ENCODE measurements at places on chromosomes 3 and 15.

DNA sequence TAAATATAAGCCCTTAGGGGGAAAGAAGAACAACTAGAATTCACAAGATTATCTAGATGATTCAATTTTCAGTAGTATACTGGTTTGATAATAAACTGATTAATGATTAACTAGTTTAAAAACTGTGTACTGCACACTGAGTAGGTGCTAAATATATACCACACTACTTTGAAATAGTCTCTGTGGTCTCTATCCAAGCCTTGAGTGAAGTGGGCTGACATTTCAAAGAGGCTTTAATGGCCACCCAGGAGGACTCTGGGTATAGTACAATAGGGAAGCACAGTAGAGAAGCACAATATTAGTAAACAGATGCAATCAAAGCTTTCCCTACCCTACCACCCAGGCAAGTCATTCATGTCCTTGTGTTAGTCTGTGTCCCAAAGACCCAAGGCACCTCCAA is 46.7 kb downstream of the FILIP1L start:
- no peak for DNase-seq

- DNase-seq, result no peak
Observed at GRCh38 chr15:27166917-27167316, 195.9 kb downstream of the GABRG3 start.

GRCh38 chr3:12198301-12198700 is 39.6 kb upstream of the TIMP4 start:
- peak; percentile 36 for DNase-seq

DNA sequence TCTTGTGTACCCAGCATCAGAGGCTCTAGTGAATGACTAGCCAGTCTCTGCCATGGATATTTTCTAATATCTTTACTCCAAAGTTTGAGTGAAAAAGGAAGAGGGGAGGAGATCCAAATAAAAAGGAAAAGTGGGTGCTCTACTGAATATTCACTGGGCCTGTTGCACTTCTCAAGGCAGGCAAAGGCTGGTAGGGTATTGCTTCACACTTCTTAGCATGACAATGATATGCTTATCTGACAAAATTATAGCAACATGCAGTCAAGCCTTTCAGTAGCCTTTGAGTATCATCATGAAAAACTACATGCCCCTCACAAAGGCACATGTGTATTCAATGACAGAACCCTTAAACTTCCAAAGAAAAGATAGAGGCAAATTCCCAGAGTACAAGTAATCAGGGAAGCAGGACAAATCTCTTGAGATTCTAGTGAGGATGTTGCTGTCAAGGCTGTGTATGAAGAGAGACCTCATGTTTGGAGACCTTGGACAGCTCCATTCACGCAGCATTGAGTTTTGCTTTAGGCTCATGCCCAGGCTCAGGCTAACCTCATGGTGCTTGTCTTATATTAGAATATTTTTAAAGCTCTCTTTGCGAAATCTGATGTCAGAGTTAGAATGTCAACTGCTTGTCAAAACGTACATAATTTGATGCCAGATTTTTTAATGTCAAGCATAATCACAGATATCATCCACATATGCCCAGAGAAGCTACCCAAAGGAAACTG is 506.9 kb downstream of the OCA2 start:
- DNase-seq, result no peak

DNA sequence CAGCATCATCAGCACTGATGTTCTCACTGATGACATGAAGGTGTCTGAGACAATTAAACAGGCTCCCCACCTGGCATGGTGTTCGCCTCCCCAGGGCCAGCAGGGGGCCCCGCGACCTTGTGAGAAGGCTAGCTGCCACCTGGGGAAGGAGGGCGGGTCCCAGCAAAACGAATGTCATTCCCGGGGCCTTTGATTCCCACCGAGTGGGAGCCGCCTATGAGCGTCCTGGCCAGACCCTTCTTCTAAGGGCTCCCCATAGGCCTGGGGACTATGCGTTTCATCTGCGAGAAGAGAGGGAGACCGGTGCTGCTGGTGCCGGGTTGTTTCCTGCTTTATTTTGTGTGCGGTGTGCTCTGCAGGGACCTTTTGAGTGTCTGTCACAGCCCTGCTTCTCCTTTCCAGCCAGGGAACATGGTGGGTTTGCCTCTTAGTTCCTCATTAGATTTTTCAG is 20.5 kb upstream of the MINDY4B start:
- peak; percentile 46 for DNase-seq

- DNase-seq, result no peak
Observed at GRCh38 chr3:100759950-100760349, 50.7 kb downstream of the TFG start.

Measured in AG20443 (cell line).